Neural crest cell (in vitro differentiated cells): ENCODE measurements at places on chromosomes 7 and 10.

DNA sequence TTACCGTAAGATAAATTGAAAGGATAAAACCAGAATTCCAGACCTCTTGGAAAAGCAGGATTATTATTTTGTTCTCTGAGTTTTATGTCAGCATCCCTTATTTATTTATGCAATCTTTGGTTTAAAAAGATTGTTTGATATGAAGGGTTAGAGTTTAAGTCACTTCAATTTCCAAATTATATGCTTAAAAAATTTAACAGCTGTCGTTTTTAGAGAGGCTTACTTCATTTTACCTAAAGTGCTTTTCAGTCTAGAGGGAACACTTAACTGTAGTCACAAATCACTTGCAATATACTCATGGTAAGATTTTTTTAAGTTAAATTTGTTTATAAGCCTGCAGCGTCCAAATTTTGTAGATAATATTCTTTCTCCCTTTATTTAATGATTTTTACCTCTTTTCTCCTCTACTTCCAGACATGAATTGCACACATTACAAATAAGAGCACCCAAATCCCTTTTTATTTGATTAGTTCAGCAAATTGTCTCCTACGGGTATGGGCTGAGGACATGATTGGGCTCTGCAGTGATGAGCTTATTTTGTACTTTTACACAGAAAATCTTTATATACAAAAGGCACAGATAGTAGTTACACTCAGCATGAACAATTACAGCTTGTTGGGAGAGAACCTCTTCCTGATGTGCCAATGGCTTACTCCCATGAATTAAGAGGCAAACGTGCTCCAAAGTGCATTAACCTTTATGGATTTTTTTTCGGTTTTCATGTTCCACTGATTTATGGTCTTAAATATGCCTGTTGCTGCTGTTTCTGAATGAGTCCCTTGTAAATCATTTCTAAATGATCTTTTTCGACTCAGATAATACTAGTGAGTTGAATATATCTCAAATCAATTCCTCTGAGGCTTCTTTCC is 319.3 kb upstream of the LRGUK start:
- no peaks in the 10 kb centered on the region for H3K36me3 ChIP-seq
- DNase-seq, result no peak
- H3K4me3 ChIP-seq, result no peak overlapping the region
- no peak overlapping the region for H3K27ac ChIP-seq

GRCh38 chr7:38548605-38549004 is 82.6 kb downstream of the AMPH start:
- H3K4me3 ChIP-seq, result no peak overlapping the region
- no peak for DNase-seq
- no peak overlapping the region for H3K27ac ChIP-seq
- no peaks in the 10 kb centered on the region for H3K27me3 ChIP-seq

- peaks cover 4% of the 10 kb centered on the region for H3K4me1 ChIP-seq
- H3K27ac ChIP-seq, result no peak overlapping the region
- DNase-seq, result no peak
- no peak overlapping the region for H3K4me3 ChIP-seq
These were observed 405.2 kb upstream of the AUTS2 start for GRCh38 chr7:69193061-69193460.

- no peak overlapping the region for H3K4me3 ChIP-seq
- DNase-seq, result no peak
- H3K4me1 ChIP-seq, result peaks cover 5% of the 10 kb centered on the region
- no peaks in the 10 kb centered on the region for H3K27me3 ChIP-seq
These were observed 261.5 kb downstream of the MALRD1 start for GRCh38 chr10:19310066-19310465.

DNA sequence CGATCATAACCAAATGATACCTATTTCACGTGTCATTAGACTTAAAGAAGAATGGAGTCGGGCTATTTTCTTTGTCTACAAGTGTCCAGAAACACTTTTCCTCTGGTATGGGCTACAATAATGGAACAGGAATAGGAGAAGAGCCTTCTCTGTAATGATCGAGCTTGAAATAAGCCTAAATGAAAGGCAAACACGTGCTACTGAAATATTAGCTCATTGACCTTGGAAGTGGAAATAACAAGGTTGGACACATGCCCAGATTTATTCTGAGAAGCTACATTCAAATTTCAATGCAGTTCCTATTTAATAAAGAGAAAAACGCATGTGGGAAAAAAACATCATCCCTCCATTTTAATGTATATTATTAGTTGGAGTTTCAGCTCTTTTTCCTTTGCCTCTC is 254.7 kb upstream of the PTER start:
- no peak overlapping the region for H3K4me3 ChIP-seq
- DNase-seq, result no peak
- peaks cover 21% of the 10 kb centered on the region for H3K27me3 ChIP-seq
- no peaks in the 10 kb centered on the region for H3K4me1 ChIP-seq
- no peak overlapping the region for H3K27ac ChIP-seq

DNA sequence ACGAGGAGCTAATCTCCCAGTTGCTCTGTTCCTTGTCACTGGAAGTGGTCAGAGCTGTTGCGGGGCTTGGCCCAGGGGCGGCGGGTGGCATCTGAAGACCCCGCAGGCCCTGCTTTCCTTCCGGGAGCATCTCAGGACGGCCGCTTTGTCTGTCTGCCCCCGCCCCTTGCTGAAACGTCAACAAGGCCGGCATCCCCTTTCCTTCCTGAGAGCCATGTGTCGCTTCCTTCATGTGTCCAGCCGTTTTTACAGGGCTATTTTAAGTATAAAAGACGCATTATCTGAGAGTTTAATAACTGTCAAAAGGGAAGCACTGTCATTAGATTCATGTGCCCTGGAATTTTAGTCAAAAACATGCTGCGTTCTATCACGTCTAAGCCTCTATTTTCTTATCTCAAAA is 110.4 kb downstream of the CUX1 start:
- H3K36me3 ChIP-seq, result peaks cover 10% of the 10 kb centered on the region
- H3K4me3 ChIP-seq, result no peak overlapping the region
- peak; percentile 34 for DNase-seq
- H3K27ac ChIP-seq, result no peak overlapping the region
- no peaks in the 10 kb centered on the region for H3K27me3 ChIP-seq
- peaks cover 27% of the 10 kb centered on the region for H3K4me1 ChIP-seq

DNA sequence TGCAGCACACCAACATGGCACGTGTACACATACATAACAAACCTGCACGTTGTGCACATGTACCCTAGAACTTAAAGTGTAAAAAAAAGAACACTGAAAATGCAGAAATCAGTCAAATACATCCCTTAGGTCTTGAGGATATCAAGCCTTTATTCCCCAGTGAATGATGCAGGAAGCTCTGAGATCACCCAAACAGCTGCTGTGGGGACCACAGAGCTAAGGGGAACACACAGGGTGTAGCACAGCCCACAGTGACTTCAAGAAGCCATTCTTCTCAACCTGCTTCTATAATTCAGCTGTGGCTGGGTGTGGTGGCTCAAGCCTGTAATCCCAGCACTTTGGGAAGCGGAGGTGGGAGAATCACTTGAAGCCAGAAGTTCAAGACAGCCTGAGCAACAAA is 314.9 kb downstream of the CALN1 start:
- no peak overlapping the region for H3K4me3 ChIP-seq
- no peaks in the 10 kb centered on the region for H3K36me3 ChIP-seq
- DNase-seq, result no peak
- no peaks in the 10 kb centered on the region for H3K4me1 ChIP-seq
- H3K27me3 ChIP-seq, result no peaks in the 10 kb centered on the region

GRCh38 chr10:90842725-90843124 is 15.1 kb downstream of the HTR7 start:
- DNase-seq, result no peak
- no peak overlapping the region for H3K4me3 ChIP-seq
- H3K36me3 ChIP-seq, result no peaks in the 10 kb centered on the region
- H3K27ac ChIP-seq, result no peak overlapping the region

GRCh38 chr10:102010961-102011360 is 45.0 kb downstream of the ARMH3 start:
- H3K4me3 ChIP-seq, result no peak overlapping the region
- no peak overlapping the region for H3K27ac ChIP-seq
- no peak for DNase-seq
- no peaks in the 10 kb centered on the region for H3K4me1 ChIP-seq

- no peak overlapping the region for H3K27ac ChIP-seq
- H3K27me3 ChIP-seq, result no peaks in the 10 kb centered on the region
- H3K4me3 ChIP-seq, result no peak overlapping the region
These were observed 8.3 kb upstream of the ASZ1 start for GRCh38 chr7:117435475-117436043.

DNA sequence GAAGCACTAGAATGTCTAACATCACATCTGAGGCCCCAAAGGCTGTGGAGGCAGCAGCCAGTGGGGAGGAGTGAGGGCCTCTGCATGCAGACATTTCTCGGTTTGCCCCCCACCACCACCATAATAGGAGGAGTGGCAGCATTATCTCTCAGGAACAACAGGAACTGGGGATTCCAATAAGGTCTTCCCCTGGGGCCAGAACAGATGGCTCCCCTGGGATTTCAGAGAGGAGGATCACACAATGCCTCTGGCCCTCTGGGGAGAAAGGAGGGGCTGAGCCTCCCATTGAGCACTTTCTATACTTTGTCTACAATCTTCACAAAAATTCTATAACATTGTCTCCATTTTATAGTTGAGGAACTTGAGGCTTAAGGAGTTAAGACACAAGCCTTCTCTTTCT is 61.1 kb downstream of the GRID1 start:
- no peaks in the 10 kb centered on the region for H3K36me3 ChIP-seq
- H3K4me1 ChIP-seq, result peaks cover 11% of the 10 kb centered on the region
- no peak overlapping the region for H3K27ac ChIP-seq
- DNase-seq, result no peak

DNA sequence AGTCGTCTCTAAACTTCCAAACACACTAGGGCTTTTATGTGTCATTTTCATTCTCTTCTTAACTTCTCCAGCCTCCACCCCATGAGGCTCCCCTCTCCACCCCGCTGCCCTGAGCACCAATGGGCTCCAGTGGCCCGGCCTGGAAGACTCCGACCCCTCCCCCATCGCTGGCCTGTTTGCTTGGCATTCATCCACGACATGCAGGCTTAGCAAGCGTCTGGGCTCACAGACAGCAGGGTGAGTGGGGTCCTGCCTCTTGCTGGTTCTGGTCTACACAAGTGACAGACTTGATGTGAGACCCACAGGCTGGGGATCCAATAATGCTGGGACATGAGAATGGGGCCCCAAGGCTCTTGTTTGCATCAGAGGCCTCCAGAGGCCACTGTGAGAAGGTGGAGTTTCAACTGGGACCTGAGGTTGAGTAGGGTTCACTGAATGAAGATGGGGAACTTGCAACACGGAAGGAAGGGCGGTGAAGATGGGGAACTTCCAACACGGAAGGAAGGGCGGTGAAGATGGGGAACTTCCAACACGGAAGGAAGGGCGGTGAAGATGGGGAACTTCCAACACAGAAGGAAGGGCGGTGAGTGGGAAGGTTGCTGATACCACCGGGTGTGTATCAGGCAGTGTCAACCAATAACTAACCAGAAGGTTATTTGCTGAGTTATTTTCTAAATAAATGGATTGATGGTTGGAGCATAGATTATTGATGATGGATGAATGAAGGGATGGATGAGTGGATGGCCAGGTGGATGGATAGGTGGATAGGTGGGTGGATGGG is 14.0 kb downstream of the KNDC1 start:
- no peak for DNase-seq
- H3K4me3 ChIP-seq, result no peak overlapping the region
- H3K4me1 ChIP-seq, result no peaks in the 10 kb centered on the region
- peaks cover 15% of the 10 kb centered on the region for H3K36me3 ChIP-seq
- no peak overlapping the region for H3K27ac ChIP-seq
- no peaks in the 10 kb centered on the region for H3K27me3 ChIP-seq

DNA sequence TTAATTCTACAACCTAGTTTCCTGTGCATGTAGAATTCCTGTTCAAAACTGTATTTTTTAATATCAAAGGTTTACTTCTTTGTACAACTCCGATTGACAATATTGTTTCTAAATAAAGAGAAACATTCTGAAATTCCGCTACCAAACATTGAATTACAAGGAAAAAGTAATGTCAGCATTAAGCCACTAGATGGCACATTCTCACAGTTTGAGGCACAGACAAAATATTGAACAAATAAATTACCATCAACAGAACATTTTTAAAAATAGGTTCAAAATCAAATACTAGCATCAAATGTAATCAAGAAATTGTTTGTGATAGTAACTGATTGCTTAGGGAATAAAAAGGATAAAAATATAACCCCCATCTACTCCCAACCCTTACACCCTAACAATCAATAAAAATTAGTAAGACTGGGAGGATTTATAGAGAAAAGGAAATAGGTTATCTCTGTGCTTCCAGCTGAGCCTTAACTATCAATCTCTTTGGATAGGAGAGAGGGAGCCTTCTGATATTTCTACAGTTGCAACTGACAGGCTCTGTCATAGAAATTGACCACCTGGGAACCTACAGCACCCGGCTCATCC is 86.6 kb upstream of the C7orf33 start:
- DNase-seq, result no peak
- H3K27me3 ChIP-seq, result peaks cover 8% of the 10 kb centered on the region
- H3K36me3 ChIP-seq, result no peaks in the 10 kb centered on the region
- peaks cover 16% of the 10 kb centered on the region for H3K4me1 ChIP-seq
- H3K27ac ChIP-seq, result no peak overlapping the region

- H3K27ac ChIP-seq, result no peak overlapping the region
- H3K4me3 ChIP-seq, result no peak overlapping the region
- H3K36me3 ChIP-seq, result no peaks in the 10 kb centered on the region
- no peaks in the 10 kb centered on the region for H3K4me1 ChIP-seq
- peaks cover 28% of the 10 kb centered on the region for H3K27me3 ChIP-seq
These were observed 204.3 kb downstream of the MBL2 start for GRCh38 chr10:52568309-52568708.

DNA sequence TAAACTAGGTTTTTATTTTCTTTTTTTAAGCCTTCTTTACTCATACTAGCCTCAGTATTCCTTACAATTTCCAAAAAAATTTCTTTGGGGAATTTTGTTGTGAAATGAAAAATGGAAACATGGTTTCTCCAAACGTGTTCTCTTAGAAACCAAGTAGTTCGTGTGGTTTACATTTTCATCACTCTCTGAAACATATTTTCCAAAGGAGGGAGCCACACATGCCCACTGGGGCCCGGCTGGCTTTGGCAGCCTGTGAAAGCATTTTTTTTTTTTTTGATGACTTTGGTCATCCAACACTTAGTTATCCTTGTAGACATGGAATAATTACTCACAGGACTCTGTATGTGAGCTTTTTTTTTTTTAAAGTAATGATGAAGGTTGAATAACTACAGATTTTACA is 169.6 kb downstream of the C7orf25 start:
- peaks cover 28% of the 10 kb centered on the region for H3K4me1 ChIP-seq
- H3K27ac ChIP-seq, result no peak overlapping the region
- no peak overlapping the region for H3K4me3 ChIP-seq
- DNase-seq, result no peak

DNA sequence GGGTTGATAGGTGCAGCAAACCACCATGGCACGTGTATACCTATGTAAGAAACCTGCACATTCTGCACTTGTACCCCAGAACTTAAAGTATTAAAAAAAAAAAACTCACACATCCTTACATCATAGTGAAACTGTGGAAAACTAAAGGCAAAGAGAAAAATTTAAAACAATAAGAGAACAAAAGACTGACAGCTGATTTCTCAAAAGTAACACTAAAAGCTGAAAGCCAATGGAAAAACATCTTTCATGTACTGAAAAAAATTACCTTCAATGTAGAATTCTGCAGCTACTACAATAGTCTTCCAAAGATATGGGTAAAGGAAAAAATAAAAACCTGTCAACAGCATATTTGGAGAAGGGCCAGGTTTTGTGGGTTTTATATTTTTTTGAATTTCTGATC is 729.1 kb upstream of the NRP1 start:
- no peak overlapping the region for H3K4me3 ChIP-seq
- peaks cover 11% of the 10 kb centered on the region for H3K36me3 ChIP-seq
- H3K4me1 ChIP-seq, result no peaks in the 10 kb centered on the region

GRCh38 chr7:47405286-47405904 is 176.5 kb downstream of the TNS3 start:
- no peak for DNase-seq
- peaks cover 23% of the 10 kb centered on the region for H3K4me1 ChIP-seq
- H3K27me3 ChIP-seq, result no peaks in the 10 kb centered on the region
- no peak overlapping the region for H3K27ac ChIP-seq
